Left hindlimb (tissue), 1 donor: ENCODE measurements at places on chromosomes 7 and 10.
A peak's percentile ranks its signal among the peaks of the same experiment; 100 is the strongest.

- DNase-seq = no peak
These were observed 345.6 kb downstream of the GPAM start for GRCh38 chr10:111837985-111838384.

DNA sequence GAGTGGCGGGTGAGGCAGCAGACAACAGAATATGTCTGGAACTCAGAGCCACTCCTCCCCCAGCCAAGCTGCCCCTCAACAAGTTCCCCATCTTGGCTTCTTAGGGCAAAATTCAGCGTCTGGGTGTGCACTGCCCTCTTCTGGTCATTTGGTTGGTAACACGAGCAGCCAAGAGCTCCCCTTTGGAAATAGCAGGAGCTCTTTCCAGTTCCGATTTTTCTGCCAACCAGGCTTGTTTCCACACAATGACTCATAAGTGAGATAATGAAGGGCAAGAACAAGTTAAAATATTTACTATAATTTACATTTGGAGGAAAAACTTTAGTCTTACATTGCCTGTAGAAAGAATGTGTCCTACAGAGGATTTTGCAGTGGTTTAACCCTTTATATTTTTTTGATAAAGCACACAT, 70.5 kb downstream of the ADCYAP1R1 start:
- DNase-seq = peak; percentile 78

- DNase-seq = no peak
These were observed 292.8 kb downstream of the ANKRD7 start for GRCh38 chr7:118517275-118517674.

GRCh38 chr10:123599366-123599849, 66.7 kb upstream of the GPR26 start:
- DNase-seq = no peak

DNA sequence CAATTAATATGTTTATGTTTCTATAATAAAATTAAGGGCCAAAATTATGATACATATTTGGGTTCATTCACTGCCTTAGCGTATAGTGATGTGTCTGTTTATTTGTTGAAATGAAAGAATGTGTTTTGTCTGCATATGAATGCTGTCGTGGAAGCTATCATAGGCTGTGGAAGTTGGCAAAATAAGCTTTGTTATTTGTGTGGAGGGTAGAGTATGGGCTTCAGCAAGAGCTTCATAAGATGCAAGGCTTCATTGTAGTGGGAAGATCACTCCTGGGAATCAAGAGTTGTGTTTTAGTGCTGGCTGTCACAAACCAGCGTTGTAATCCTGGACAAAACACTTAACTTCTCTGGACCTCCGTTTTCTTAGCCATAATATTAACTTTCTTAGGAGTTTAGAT, 2.5 kb downstream of the SLK start:
- DNase-seq = no peak

DNA sequence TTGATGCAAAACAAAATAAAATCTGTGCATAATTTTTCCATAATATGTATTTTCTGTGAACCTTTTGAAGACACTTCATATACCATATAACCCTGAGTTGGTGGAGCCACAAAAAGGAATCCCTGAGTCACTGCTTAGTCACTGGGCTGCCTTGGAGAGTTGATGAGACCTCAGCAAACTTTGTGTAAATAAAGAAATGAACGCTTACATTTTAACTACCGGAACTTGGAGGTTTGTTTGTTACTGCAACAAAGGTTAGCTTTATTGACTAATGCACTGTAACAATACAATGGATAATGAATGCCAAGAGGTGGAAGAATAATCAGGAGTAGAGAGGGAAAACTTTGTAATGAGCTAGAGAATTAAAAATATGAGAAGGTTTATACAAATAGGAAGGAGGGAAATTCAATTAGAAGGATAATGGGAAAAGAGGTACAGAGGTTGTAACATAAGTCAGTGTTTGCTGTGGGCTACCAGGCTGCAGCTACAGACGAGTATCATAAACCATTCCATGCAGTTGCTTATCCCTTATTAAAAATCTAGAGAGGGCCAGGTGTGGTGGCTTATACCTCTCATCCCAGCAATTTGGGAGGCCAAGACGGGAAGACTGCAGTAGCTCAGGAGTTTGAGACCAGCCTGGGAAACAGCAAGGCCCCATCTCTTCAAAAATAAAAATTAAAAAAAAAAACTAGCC, 1042.1 kb downstream of the TYW1 start:
- DNase-seq = no peak

DNA sequence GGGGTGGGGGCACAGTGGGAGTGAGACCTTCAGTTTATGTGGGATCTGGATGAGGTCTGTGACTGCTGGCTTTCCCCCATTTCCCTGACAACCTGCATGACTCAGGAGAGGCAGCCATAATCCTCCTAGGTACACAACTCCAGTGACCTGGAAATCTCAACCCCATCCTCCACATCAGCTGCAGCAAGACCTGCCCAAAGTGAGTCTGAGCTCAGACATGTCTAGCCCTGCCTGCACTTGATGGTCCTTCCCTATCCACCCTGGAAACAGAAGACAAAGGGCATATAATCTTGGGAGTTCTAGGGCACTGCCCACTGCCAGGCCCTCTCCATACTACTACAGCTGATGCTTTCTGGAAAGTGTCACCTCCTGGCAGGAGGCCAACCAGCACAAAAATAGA, 75.6 kb downstream of the GRM8 start:
- DNase-seq = no peak

GRCh38 chr10:43137717-43138020, 576 bp upstream of the CSGALNACT2 start:
- peak; percentile 86 for DNase-seq

GRCh38 chr7:74206589-74207120, 3.2 kb upstream of the LAT2 start:
- peak; percentile 86 for DNase-seq

DNA sequence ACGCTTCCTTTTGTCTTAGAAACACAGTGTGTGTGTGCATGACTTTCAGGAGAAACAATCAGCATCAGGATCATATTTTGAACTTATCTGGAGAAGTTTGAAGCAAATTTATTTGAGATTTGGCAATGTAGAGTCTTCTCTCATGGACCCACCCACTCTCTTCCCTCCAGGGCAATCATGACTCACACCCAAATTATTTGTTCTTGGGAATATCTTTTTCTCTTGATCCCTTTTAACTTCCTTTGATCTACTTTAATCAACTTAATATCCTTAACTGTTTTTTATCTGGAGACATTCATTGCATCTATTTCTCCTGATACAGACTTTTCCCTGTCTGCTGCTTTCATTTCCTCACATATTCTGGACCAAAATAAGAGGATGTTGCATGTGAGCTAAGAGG, 1174.3 kb downstream of the GATA3 start:
- DNase-seq = no peak

DNA sequence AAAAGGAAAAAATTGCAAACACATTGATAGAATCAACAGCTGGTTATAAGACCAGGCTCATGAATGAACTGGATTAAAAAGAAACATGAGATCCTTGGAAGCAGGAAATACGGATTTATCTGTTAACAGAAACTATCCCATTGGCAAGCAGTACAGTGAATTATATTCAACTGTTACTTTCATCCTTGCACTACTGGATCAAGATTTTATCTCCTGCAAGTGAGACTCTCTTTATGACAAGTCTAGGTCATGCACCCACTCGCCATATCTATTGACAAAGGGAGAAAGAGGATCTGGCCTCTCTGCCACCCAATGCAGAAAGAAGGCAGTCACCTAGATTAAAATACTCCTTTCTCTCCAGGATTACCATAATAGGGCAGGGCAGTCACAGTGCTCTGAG, 41.4 kb downstream of the CSTF2T start:
- no peak for DNase-seq

DNA sequence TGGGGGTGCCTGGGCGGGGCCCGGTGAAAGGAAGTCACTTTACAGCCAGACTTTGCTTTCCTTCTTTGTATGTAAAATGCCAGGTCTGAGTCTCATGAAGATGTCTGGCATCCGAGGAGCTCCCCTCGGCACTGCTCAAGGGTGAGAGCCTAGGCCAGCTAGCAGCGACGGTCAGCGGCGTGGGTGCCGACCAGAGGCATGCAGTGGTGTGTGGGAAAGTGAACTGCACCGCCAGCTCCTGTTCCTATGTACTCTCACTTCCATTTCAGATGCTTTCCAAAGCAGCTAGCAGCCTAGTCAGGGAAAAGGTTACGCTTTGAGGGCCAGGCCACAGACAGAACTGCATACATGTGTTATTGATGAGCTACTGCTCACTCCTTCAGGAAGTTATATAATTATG, 172.8 kb downstream of the ZMYND11 start:
- no peak for DNase-seq

DNA sequence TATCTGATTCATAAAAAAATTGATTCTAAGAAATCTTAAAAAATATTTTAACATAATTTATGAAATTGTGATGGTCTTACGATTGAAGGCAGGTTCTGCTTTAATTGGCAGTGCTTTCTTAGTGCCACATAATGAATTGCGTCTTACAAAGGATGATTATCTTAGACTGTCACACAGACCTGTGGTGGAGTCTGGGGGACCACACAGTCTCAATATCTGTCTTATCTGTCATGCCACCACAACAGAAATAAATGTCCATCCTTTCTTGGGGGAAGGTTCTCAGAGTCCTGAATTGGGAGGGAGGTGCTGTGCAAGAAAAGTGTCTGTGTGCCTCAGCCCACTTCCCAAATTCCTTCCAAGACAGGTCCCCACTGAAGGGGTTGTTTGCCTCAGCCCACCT, 34.0 kb downstream of the ZDHHC6 start:
- no peak for DNase-seq

DNA sequence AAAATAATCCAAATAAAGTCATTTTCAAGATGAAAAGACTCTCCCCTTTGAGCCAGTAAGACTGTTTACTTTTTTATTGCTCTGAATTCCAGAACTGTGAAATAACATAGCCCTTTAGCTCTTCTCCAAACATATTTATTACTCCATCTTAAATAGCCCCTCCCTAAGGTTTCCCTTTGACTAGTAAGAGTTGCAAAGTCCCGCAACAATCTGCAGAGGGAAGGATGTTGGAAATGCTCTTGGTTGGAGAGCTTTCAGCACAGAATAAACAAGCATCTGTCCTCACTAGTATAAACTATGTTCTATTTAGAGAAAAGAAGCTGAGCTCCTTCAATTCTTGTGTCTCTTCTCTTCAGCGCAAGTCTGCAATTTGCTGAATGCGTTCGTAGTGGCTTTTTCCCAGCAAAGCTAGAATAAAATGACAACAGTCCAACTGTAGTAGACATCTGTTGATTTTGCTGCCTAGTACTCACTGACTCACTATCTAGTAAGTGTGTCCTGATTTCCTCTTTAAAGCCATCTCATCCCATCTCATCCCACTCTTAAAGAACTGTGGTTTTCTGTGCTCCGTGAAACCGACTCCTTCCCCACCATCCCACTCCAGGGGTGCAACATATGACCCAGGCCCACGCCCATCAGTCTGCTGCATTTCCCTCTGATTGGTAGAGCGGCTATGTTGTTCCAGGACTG, 104.0 kb downstream of the FAM107B start:
- no peak for DNase-seq

DNA sequence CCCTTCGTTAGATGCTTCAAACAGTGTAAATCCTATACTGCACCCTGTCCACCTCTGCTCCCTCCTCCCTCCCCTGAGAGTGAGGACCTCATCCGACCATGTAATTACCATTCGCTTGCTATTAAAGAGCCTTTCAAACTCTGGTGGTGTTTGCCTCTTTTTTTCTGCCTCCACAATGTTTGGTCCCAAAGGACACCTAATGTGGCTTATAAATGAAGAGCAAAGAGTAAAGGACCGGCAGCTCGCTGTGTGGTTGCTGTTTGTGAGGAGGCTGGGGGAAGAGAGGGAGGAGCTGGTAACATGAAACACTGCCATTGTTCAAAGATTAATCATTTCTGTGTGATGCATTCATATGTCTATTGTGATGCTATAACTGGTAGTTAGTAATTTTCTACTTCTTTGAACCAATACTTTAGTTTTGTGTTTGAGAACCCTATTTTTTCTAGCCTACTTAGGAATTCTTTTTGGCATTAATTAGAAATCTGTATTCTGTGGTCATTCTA, 27.9 kb downstream of the MTURN start:
- no peak for DNase-seq

DNA sequence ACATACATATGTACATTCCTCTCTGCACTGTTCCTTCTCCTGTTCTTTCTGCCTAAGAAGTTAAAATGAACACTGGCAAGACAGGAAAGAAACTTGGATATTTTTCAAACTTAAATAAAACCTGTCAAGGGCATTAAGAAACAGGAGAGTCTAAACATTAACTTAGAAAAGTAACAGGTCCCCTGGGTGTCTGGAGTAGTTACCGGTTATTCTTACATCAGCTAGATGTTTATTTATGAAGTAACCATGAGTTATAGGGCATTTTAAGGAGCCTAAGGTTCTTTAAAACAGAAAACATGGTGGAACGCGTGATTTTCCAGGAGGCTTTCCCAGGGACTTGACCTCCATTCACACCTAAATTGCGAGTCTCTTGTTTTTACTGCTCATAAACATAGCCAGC, 148.2 kb downstream of the PRKCQ start:
- no peak for DNase-seq

DNA sequence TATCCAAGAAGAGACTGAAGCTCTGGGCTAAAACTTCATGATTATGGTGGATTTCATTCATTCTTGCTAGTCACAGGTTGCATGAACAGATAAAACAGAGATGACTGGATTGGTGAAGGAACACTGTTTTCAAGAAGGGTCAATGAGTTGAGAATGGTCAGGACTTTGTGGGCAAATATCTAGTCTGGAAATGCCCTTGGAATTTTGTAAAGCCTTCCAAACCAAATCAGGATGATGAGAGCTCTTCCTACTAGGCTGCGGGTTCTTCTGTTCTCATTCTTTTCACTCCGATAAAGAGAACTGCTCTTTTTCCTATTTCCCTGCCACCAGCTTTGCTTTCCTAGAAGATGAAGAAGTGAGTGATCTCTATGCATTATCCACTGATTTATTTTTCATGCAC, 171.4 kb downstream of the ARID5B start:
- no peak for DNase-seq

GRCh38 chr7:25759286-25759685, 392.7 kb upstream of the NFE2L3 start:
- no peak for DNase-seq

DNA sequence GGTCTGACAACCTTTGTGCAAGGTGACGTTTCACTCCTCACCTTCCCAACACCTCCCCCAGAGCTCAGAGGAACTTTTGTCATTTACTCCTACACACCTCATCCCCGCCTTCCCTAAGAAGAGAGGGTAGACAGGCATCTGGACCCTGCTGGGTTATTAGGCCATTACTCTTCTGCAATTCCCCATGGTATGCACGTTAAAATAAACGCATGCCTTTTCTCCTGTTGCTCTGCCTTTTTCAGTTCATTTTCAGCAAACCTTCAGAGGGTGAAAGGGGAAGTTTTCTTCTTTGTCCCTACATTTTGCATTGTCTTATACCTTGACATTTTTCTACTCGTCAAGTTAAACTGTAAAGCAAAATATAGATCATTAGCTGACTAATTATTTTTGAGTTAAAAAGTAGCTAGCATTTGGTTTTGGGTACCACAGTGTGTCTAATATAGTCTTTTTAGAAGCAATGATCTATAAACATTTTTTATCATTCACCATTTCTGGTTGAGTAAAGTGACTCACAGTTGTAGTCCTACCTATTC, 10.5 kb upstream of the EDRF1 start:
- DNase-seq = no peak
